Right forelimb (tissue), 1 donor: ENCODE measurements at places on chromosomes 6 and 20.
A peak's percentile ranks its signal among the peaks of the same experiment; 100 is the strongest.

- DNase-seq, result no peak
Measured at GRCh38 chr6:42049116-42049809, 1.1 kb upstream of the TAF8 start.

DNA sequence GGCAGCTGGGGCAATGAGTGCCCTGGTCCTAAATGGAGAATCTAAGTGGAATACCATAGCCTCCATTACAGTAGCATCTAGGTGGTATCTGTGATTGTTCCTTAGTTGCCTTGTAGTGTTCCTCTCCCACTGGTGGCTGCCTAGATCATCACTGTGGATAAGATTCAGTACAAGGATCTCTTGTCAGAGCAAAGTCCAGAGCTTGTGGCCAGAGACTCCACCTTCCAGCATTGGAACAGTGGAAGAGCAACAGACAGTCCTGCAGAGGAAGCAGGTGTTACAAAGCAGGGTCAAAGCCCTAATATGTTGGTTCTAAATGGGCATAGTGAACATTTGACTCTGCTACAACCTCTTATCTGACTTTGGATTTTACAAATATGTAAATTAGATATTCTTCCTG lies 194.1 kb upstream of the GRIK2 start:
- DNase-seq, result no peak

- DNase-seq, result peak; percentile 26
Measured at GRCh38 chr6:170134031-170134470, 156.8 kb downstream of the DLL1 start.

DNA sequence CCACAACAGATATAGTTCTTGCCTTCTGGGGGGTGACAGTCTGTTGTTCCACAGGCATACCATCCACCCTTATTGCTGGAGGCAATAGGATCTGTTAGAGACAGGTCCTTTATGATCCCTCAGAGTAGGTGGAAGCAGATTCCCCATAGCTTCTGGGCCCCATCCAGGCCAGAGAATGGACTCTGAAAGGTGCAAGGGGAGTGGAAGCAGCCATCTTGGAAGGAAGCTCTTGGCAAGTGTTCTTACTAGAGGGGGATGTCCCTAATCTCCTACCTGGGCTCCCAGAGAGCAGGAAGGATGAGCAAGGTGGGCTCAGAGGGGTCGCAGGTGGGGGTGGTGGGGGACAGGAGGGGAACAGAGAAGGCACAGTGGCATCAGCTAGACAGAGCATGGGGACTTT lies 33.4 kb downstream of the CEBPB start:
- no peak for DNase-seq

DNA sequence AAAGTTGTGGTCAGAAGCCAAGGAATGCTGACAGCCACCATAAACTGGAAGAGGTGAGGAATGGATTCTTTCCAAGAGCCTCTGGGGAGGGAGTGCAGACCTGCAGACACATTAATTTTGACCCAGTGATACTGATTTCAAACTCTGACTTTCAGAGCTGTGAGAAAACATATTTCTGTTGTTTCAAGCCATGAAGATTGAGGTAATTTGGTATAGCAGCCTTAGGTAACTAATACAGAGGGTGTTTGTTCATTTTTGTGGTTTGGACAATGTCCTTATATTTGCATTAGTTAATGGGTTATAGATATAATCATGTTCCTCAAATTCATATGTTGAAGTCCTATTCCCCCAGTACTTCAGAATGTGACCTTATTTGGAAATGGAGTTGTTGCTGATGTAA lies 85.4 kb upstream of the GTSF1L start:
- DNase-seq, result no peak

DNA sequence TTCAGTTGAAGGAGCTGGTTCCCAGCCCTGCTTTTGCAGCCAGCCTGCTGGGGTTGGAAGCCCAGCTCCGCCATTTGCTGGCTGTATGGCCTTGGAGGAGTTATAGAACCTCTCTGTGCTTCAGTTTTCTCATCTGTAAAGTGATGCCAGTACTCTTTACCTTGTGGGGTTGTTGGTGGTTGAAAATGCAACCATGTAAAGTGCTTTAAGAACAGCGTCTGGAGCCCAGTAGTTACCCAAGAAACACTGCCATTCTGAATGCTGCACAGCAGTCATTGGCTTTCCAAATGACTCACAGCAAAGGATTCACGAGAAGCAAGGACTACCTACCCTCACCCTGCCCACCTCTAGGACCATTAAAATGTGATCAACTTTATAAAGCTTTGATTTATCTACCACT lies 154.4 kb downstream of the F13A1 start:
- no peak for DNase-seq

GRCh38 chr20:57724610-57725405 lies 15.0 kb upstream of the PMEPA1 start:
- no peak for DNase-seq

DNA sequence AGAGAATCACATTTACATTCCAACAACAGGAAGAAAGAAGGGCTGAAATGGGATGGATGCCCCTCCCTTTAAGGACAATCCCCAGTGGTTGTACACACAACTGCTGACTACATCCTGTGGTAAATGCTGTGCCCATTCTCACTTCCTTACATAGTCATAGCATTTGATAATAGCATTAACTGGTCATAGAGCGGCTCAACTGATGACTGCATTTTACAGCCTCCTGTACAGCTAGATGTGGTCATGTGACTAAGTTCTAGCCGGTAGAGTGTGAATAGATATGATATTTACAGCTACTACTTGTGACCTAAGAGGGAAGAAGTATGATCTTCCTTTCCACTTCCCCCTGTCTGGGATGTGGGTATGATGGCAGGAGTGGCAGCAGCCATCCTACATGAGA lies 24.7 kb downstream of the KCNK17 start:
- no peak for DNase-seq

DNA sequence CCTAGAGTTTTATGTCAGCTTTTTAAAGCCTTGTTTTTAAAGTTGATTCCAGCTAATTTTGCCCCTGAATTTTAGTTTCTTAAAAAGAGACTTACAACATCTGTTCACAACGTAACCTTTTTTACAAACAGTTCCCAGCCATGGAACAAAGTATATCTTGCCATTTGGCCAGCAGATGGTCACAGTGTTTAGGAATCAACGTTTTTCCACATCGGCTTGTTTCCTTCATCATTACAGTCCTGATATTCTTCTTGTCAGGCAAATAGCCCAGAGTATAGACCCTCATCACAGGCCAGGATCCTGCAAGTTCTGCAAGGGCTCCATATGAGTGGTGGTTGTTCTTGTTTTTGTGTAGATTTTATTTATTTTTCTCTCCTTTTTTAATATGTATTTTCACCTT lies 341.7 kb upstream of the HTR1E start:
- no peak for DNase-seq

- DNase-seq, result no peak
Measured at GRCh38 chr6:108966855-108967755, 118.9 kb downstream of the ARMC2 start.

- no peak for DNase-seq
Measured at GRCh38 chr6:111250791-111251354, 163.6 kb downstream of the SLC16A10 start.

DNA sequence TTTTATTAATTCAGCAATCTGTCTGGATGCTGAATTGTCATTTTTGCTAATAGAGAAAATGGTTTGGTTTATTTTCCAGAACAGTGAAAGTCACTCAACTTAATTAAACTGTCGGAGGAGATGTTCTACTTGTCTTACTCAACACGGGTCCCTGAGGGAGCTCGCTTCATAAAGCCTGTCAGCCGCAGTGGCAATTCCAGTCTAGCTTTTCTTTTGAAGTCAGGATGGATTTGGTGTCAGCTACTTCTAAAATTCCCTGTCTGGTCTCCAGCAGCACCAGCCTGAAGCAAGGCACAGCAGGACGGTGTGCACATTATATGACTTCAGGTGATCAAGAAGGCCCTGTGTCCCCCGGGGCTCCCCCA lies 261.5 kb downstream of the SLC24A3 start:
- DNase-seq, result no peak

DNA sequence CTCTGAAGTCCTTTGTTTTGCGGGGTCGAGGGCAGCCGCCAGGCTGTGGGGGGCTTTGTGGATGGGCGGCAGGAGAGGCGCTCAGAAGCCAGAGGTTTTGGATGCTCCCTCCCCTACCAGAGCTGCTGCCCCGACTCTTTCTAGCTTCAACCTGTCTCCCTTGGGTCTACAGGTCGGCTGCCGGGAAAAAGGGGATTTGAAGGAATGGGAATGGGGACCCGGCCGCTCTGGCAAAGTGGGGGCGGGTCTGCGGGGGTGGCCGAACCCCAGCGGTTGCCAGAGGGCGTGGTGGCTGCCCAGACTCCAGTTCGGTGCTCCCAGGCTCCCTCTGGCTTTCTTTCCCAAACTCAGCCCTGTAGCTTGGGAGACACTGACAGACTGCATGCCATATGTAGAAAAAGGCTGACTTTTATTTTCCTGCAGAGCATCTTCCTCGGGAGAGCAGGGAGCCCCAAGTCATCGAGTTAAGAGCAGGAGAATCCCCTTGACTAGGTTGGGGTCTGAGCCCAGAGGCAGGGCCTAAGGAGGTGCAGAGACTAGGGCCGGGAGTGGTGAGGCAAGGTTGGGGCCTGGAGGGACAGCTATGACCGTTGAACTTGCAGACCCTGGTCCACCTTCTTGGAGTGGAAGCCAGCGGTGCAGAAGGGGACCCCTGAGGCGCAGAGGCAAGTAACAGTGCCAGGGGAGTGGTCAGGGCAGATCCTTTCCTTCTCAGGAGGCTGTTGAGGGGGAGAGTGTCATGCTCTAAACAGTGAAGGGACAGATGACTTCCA lies 1.4 kb upstream of the PPP1R18 start:
- no peak for DNase-seq

- DNase-seq, result no peak
Measured at GRCh38 chr6:166862287-166862977, 93.9 kb downstream of the RNASET2 start.
